Left cardiac atrium (tissue), 4 donors: ENCODE measurements at places on chromosomes 6 and 20.

DNA sequence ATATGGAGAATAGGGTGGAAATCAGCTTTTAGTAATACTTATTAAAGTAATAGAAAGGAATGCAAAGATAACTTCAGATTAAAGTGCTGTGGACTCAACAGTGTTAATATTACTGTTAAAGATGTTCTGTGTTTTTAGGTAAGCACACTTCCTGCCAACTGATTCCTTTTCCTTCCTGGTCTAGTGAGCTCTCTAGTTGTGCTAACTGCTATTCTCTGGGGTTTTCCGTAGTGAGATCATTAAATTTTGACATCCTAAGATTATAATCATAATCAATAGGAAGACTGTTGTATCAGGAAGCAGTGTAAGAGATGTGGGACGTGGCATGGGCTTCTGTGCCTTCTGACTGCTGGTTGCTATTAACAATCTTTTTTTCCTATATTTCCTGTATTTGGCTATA is 1.2 kb upstream of the TMEM217 start:
- DNase-seq = no peak

- DNase-seq = no peak
Measured at GRCh38 chr6:72321788-72322187, 300.1 kb upstream of the KCNQ5 start.

DNA sequence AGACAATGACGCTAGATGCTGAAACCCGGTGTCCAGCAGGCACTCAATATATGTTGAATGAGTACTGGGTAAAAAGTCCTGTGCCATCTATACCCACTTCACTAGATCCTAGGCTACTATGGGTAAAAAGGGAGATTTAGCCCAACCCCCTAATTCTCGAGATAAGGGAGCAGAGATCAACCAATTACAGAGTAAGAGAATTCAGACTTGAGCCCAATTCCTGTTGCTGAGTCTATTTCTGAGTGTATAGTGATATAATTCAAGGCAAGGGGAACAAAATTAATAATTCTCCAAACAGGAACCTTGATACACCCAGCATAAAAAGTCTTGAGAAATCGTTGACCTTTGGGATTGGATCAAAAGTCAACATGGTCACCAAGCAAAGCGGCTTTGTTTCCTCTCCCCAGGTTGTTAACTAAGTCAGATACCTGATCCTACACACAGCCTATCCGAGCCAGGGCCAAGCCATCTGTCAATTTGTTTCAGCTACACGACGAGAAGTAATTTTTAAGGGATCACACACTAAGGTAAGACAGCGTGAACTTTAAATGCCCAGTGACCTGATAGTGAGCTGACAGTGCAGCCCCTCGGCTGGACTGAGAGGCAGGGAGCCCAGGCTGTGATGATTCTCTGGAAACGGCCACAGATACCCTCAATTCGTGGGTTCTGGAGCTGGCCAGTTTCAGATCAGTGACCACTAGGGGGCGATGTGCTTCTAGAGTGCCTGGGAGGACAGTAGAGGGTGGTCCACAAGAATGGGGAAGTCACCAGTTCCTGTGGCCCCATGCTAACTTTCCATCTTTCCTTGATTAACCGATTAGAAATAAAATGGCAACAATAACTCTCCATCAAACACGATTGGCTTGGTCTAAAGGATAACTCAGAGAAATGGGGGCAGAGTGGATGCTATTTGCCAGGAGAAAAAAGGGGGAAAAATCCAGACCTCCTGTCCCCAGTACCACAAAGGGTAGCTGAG is 46.2 kb downstream of the SLC22A23 start:
- peak; percentile 60 for DNase-seq

GRCh38 chr6:112470950-112471349 is 123.8 kb downstream of the RFPL4B start:
- DNase-seq = no peak

DNA sequence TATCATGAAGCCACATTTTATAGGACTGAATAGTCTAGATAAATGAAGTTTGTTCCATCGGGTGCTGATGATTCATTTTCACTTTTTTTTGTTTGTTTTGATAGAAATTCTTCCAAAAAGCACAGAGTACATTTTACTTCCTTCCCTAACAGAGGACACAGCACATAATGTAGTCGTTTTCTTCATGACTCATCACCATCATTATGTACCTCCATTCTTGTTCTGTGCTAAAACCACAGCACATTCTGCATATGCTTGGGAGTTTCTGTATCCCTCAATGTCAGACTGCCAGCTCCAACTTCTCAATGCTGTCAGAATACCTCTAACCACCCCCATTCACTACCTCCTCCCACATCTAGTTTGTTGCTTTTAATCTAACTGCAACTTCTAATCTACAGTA is 1004.9 kb upstream of the ADGRB3 start:
- no peak for DNase-seq

DNA sequence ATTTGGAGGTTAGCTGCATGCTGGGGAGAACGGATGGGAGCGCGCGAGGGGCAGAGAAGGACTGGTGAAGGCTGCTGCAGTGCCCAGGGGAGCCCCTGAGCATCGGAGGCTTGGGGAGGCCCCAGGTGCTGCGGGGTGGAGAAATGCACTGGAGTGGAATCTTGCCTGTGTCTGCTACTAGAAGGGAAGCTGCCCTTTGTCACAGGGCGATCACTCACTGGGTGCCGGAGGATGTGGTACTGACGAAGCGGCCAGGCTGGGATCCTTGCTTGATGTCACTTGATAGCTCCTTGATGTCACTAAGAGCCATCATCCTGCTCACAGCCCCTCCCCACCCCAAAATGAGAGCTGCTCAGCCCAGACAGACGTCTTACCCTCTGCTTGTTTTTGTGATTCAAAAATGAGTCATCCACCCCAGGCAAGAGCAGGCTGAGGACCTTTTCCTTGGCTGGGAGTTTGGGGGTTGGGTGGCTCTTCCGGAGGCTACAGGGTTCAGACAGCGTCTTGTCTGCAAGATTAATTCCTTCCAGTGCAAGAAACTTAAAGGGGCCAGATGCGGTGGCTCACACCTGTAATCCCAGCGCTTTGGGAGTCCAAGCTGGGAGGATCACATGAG is 62.6 kb upstream of the PMEPA1 start:
- no peak for DNase-seq

GRCh38 chr6:14622085-14622484 is 504.5 kb downstream of the CD83 start:
- no peak for DNase-seq

- DNase-seq = no peak
Measured at GRCh38 chr20:24340933-24341332, 128.5 kb upstream of the SYNDIG1 start.

GRCh38 chr6:72712910-72713309 is 91.0 kb downstream of the KCNQ5 start:
- DNase-seq = no peak

GRCh38 chr6:80280262-80281010 is 174.0 kb downstream of the BCKDHB start:
- DNase-seq = no peak

DNA sequence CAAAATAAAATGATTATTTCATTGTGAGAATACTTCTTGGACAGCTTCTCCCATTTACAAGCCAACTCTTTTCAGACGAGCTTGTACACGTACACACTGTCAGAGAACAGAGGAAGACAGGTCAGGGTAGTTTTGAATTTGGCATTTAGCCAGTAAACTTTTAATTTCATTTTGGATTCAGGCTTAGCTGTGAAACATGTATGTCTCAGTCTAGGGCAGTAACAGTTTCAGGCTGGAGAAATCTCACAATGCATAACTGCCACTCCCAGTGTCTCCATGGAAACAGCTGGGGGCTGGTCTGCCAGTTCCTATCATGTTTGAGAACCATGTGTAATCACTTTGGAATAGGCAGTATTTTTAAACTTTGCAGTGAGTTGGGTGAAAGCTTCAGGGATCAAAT is 22.0 kb upstream of the QKI start:
- peak; percentile 74 for DNase-seq

DNA sequence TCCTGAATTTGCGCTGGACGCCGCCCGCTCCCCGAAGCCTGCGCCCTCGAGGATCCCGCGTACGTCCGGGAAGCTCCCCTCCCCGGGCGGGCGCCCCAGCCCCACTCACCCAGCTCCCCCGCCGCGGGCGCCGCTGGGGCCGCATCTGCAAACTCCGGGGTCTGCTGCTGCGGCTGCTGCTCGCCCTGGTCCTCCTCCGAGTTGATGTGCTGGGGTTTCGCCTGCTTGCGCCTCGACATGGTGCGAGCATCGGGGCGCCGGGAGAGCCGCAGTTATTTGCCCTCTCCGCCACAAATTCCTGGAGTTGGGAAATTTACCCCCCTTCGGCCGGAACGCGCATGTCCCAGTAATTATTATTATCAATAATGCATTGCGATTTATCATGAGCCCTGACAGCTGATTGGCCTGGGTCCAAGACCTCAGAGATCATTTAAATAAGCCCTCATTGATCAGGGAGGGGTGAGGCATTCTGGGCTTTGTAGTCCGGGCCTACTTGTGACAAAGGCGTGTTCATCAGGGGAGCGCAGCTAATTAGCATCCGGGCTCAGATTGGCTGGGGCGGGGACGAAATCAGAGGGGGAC is at the start of gene SALL4:
Gene SALL4, minus strand, starts transcription at position 352 of the 582 bp plus-strand sequence. Its CDS starts 113 bp downstream, at position 239.
- no peak for DNase-seq

DNA sequence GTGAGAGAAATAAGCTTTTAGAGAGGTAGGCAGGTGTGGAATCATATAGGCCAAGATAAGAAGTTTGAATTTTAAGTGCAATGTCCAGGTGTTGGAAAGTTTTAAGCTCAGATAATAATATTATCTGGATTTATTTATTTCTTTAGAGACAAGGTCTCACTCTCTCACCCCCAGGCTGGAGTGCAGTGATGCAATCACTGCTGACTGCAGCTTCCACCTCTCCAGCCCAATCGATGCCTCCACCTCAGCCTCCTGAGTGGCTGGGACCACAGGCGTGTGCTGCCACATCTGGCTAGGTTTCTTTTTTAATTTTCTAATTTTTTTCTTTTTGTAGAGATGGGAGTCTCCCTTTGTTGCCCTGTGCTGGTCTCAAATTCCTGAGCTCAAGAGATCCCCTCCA is 5.5 kb upstream of the MAS1L start:
- DNase-seq = no peak

GRCh38 chr6:113412589-113413357 is 444.4 kb upstream of the MARCKS start:
- no peak for DNase-seq

DNA sequence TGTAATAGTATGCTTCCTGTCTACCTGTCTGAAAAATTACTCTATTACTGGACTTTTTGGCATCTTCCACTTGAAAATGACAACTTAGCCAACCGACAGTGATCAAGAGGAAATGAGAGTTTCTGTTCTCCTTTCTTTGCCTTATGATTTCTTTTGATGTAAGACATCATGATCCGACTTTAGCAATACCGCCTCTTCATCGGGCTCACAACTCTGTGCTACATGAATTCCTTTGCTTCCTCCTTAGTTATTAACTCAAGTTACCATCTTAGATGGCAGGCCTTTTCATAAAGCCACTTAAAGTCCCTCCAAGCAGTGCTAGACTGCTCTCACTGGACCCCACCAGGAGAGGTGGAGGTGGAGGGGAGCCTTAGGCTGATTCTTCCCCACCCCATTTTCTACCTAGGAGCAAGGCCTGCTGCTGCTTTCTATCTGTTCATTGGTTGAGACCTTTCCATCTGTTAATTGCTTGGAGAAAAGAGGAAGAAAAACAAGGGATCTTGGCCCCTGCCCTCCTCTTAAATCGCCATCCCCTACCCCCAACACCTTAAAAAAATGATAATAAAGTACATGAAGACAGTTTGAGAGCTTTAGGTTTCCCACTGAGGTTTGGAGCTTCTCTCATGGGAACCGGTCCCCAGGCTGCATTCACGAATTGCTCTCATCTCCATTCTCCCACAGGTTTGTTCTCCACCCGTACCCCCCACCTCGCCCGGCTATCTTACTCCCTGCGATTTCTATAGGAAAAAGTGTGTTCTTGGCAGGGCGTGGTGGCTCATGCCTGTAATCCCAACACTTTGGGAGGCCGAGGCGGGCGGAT is 21.6 kb upstream of the MCM3 start:
- no peak for DNase-seq

- no peak for DNase-seq
Measured at GRCh38 chr20:16451982-16452381, 121.3 kb downstream of the KIF16B start.

GRCh38 chr6:15698471-15698870 is 35.6 kb upstream of the DTNBP1 start:
- DNase-seq = no peak
